HEK293T (cell line): ENCODE measurements at places on chromosomes 7 and 10.

GRCh38 chr10:95254629-95255028 is 36.2 kb downstream of the PDLIM1 start:
- no peak for DNase-seq

DNA sequence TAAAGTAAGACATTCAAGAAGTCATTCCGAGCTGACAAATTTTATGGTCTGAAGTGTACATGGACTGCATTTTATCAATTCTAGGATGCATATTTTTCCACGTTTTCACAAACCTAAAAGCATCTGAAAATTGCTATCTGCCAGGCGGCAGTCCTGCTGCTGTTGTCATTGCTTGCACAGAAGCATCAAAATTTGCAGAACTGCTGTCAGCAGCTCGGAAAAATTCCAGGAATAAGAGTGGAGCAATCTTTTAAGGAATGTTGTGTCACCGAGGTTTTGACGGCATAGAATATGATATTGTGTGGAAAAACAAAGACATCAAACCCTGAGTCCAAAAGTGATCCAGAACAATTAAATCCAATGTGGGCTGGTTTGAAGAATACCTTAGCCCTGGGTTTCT is 61.4 kb downstream of the CHCHD3 start:
- DNase-seq, result no peak

DNA sequence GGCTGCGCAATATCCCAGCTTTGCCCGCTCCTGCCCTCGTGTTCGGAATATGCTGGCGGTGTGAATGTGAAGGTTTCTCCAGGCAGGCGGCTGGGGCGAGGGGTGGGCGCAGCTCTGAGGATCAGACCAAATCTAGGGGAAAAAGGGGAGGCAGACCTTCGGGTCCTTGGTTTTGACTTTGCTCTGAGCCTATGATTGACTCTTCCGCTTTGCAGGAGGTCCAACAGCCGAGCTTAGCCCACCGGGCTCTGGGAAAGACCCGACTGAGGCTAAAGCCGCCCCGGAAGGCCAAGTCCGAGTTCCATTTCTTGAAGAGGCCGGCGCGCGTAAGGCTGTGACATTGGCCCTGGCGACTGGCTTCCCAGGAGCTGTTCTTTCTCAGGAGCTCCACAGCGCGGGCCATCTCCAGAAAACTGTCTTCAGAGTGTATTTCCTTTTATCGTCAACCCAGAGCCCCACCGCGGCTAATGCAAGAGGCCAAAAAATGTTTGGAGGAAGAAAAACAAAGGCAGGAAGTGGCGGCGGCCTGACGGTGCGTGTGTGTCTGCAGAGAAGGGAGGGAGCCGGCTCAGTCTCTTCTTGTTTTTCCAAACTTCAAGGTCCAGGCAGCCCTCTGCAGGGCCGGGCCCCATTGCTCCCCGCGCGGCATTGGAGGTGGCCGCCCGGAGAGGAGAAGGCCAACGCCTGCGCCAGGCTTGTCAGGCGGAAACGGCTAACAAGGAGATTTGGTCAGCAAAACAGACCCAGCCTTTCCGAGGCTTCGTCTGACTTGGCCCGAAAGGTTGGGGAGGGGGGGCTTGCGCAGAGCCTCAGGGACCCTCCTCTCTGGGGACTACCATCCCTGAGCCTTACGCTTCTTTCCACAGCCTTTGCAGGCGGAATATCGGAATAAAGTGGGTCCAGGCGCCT is 3.6 kb upstream of the HOXA11 start:
- DNase-seq, result no peak

GRCh38 chr7:68547181-68547580 is 1051.1 kb upstream of the AUTS2 start:
- DNase-seq, result no peak

GRCh38 chr7:40200791-40201190 is 66.0 kb downstream of the SUGCT start:
- DNase-seq, result no peak

DNA sequence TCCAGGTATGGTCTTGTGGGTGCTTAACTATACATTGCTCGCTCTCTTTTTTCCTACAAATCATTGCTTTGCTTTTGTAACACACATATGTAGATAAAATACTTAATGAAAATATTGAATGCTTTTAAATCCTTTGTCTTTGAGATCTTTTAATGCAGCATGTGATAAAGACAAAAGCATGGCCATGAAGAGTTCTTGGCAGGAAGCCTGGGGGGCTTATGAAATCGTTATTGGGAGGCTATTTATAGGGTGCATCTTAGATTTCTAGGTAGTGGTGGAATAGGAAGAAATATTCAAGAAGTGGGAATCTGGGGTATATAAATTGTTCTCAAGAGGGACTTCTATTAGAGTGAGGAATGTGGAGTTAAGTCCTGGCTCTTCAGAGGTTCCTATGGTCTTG is 21.9 kb downstream of the UBE2D1 start:
- no peak for DNase-seq

DNA sequence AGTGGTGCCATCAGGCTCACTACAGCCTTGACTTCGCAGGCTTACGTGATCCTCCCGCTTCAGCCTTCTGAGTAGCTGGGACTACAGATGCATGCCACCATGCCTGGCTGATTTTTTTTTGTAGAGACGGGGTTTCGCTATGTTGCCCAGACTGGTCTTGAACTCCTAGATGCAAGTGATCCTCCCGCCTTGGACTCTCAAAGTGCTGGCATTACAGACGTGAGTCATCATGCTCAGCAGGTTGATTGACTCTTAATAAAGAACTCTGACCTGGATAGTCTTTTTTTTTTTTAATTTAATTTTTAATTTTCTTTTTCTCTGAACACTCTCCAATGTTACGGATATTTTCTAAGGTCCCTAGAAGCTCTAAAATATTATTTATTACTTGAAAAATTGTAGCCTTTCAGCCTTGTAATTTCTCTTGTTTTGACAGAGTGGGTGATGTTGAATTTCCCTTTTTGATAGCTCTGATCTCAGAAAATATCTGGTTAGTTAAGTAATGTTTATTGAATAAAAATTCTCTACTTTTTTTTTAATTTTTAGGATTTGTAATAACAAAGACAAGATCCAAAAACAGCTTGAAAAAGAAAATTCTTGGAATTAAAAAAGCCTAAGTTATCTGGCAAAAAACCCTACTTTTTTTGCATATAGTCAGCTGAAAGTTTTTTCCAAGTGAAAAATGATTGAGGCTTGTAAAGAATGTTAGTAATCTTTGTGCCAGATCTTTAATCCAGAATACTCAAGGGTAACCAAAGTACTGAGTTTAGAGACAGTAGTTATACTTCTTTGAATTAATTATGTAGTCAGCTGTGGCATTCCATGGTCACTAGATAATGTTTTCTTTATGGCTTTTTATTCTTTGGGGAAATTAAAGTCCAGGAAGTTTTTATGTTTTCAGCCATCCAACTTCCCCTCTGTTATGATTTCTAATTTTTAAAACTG is 26.7 kb downstream of the TBC1D12 start:
- no peak for DNase-seq

GRCh38 chr10:132868995-132869394 is 73.4 kb downstream of the CFAP46 start:
- no peak for DNase-seq

DNA sequence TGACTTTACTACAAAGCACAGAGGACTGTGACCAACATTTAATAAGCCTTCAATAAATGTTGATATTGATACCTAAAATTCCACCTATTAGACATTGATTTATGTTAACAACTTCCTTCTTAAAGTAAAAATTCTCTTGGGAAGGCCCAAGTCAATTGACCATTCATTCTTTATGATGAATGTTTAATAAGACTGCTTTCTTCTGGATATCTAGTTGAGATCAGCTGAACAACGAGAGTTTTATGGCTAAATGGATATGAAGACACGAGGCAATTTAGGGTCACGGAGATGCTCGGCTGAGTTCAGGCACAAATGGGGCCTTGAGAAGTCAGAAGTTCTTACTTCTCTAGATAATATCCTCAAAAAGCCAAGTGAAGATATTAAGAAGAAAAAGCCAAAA is 258.8 kb downstream of the FRMD4A start:
- no peak for DNase-seq

DNA sequence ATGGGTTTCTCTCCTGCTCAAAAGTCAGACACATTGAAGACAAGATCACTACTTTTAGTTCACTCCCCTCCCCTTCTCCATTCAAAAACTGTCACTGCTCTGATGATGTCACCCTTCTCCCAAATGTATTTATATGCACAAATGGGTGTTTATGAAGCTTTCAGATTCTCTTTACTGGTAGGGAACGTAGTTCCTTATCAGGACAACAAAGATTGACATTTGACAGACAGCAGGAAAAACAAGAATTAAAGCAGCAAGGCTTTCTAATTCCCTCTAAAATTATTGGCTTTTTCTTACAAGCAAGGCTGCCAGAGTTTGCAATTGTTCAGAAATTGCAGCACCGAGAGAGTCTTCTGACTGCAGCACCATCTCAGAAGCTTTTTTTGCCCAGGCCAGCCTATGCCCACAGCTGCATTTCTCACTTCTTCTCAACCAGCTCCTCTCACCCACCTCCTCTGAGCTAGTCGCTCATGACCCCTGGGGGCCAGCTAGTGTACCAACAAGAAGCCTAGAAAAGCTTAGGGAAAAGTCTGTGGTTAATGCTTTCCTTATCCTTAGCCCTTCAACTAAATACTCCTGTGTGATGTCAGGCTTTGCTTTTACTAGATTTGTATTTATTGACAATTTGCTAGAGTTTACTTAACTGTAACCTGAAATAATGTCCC is 265.1 kb downstream of the HTR7 start:
- peak; percentile 54 for DNase-seq
